MCF 10A (cell line): ENCODE measurements at places on chromosomes 2 and 18. TPM values are rescaled to one million over a fixed set of nuclear protein-coding genes. Genes with fewer than 3 reads are reported as not detected.

The FBLN7 gene
- 0.07 and 0.14 TPM in 2 replicates for total RNA-seq

DNA sequence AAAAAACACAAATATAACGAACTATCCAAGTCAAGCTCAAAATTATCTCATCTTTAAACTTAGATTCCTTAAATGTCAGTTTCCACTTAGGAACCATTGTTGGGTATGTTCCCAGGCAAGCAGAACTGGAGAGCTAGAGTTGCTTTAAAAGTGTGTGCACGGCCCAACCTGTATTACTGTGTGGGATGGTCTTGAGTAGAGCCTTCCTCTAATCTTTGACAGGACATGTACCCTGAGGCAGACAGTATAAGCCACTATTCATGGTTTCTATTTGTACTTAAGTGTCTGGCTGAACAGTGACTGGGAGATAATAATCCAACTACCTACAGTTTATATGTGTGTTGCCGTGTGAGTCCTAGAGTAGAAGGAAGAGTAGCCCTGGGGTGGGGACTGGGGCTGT, 239.7 kb downstream of the GPD2 start:
- DNase-seq: no peak
- no peaks in the 10 kb centered on the region for H3K36me3 ChIP-seq
- no peak overlapping the region for H3K27ac ChIP-seq
- no peaks in the 10 kb centered on the region for H3K27me3 ChIP-seq

- no peak overlapping the region for H3K27ac ChIP-seq
- H3K36me3 ChIP-seq: peaks cover 37% of the 10 kb centered on the region
- peaks cover 16% of the 10 kb centered on the region for H3K4me1 ChIP-seq
- DNase-seq: no peak
- H3K4me3 ChIP-seq: no peak overlapping the region
Measured at GRCh38 chr18:13730481-13730880, 4.0 kb downstream of the RNMT start.

DNA sequence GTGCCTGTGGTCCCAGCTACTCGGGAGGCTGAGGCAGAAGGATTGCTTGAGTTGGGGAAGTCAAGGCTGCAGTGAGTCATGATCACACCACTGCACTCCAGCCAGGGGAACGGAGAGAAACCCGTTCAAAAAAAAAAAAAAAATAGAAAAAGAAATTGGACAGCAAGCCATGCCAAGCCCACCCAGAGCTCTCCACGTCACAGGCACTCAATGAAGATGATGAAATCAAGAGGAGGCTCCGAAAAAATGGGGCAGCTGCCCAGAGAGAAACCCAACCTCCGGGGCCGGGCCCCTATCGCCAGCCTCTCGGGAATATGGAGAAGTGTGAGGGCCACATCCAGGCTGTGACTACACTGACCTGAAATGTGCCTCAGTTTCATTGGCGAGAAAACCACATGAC, 40.0 kb downstream of the BIN1 start:
- no peak overlapping the region for H3K27ac ChIP-seq
- no peaks in the 10 kb centered on the region for H3K27me3 ChIP-seq
- H3K36me3 ChIP-seq: peaks cover 9% of the 10 kb centered on the region
- no peak overlapping the region for H3K4me3 ChIP-seq
- peaks cover 26% of the 10 kb centered on the region for H3K4me1 ChIP-seq

The AGXT gene
- total RNA-seq: not detected in 2 replicates

DNA sequence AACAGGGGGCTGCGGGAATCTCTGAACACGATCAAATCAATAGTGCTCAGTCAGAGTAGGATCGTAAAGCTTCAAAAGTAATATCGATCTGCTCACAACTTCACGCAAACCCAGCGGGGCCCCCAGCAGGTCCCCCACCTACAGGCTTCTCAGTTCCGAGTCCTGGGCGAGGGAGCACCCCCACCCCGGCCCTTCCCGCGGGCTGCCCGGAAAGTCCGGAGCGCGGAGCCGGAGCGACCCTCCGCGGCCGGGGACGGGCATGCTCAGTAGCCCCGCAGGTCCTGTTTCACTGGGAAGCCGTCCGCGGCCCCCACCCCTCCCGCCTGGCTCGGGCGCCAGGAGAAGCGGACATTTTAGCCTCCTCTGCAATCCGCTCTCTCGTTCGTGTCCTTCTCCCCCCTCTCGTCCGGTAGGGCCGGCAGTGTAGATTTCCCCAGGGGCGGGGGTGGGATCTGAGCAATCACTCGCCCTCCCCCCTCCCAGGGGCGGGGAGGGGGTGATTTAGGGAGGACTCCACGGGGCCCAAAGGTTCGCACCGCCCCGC, 3.3 kb upstream of the SPRED2 start:
- peak overlapping the region; percentile 83 for H3K4me3 ChIP-seq
- H3K27me3 ChIP-seq: no peaks in the 10 kb centered on the region
- H3K4me1 ChIP-seq: peaks cover 5% of the 10 kb centered on the region
- H3K27ac ChIP-seq: peak overlapping the region; percentile 91

The AMER3 gene
- total RNA-seq: not detected in 2 replicates

The FBXO15 gene
- total RNA-seq: 0.79 and 0.91 TPM in 2 replicates

DNA sequence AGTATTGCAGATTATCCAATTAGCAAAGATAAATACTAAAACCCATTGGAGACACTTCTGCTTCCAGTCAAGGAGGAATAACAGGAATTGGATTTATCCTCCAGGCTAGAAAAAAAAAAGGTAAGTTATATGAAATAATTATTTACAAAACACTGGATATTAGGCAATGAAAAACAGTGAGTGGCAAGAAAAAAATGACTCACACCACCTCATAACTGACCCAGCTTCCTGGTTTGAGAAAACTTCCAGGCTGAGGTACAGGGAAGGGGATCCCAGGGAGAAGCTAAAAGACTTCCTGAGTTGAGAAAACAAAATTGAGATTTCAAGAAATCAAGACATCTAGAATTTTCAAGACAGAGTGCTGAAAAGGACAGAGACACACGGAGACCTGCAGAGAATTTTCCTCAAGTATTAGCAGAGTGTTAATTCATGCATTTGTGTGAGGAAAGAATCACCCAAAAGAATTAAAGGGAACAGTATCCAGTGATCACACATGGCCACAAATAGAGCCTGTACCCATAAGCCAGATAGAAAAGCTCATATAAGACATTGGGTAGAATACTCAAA, 17.4 kb downstream of the SRD5A2 start:
- no peaks in the 10 kb centered on the region for H3K27me3 ChIP-seq
- H3K4me3 ChIP-seq: no peak overlapping the region
- peaks cover 27% of the 10 kb centered on the region for H3K4me1 ChIP-seq
- H3K36me3 ChIP-seq: no peaks in the 10 kb centered on the region
- DNase-seq: peak; percentile 74

- no peak overlapping the region for H3K4me3 ChIP-seq
- no peak for DNase-seq
- peaks cover 33% of the 10 kb centered on the region for H3K36me3 ChIP-seq
- H3K27me3 ChIP-seq: no peaks in the 10 kb centered on the region
- no peak overlapping the region for H3K27ac ChIP-seq
- H3K4me1 ChIP-seq: no peaks in the 10 kb centered on the region
Measured at GRCh38 chr18:79377187-79377891, 18.4 kb upstream of the NFATC1 start.

The ACMSD gene
- not detected in 2 replicates for total RNA-seq

DNA sequence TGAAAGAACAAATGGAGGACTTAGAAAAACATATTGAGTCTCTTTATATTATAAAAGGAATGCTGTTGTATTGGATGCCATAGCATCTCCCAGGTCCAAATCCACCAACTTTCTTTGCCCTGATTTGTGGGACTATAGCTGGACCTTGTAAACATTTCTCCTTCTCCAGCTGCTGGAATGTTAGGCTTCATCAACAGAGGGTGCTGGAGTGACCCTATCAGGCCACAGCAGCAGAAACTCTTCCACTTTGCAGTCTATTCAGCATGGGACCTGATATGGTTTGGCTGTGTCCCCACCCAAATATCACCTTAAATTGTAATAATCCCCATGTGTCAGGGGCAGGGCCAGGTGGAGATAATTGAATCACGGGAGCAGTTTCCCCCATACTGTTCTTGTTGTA, 138.4 kb upstream of the ARL4C start:
- no peak overlapping the region for H3K4me3 ChIP-seq
- no peaks in the 10 kb centered on the region for H3K27me3 ChIP-seq
- H3K4me1 ChIP-seq: no peaks in the 10 kb centered on the region
- no peak overlapping the region for H3K27ac ChIP-seq
- DNase-seq: no peak

GRCh38 chr18:79047556-79048244, 21.5 kb upstream of the ATP9B start:
- no peaks in the 10 kb centered on the region for H3K4me1 ChIP-seq
- H3K4me3 ChIP-seq: no peak overlapping the region
- peaks cover 20% of the 10 kb centered on the region for H3K27me3 ChIP-seq
- no peaks in the 10 kb centered on the region for H3K36me3 ChIP-seq
- H3K27ac ChIP-seq: no peak overlapping the region
